ENCODE measurements at places on chromosomes 7 and 10.
A peak's percentile ranks its signal among the peaks of the same experiment; 100 is the strongest.

DNA sequence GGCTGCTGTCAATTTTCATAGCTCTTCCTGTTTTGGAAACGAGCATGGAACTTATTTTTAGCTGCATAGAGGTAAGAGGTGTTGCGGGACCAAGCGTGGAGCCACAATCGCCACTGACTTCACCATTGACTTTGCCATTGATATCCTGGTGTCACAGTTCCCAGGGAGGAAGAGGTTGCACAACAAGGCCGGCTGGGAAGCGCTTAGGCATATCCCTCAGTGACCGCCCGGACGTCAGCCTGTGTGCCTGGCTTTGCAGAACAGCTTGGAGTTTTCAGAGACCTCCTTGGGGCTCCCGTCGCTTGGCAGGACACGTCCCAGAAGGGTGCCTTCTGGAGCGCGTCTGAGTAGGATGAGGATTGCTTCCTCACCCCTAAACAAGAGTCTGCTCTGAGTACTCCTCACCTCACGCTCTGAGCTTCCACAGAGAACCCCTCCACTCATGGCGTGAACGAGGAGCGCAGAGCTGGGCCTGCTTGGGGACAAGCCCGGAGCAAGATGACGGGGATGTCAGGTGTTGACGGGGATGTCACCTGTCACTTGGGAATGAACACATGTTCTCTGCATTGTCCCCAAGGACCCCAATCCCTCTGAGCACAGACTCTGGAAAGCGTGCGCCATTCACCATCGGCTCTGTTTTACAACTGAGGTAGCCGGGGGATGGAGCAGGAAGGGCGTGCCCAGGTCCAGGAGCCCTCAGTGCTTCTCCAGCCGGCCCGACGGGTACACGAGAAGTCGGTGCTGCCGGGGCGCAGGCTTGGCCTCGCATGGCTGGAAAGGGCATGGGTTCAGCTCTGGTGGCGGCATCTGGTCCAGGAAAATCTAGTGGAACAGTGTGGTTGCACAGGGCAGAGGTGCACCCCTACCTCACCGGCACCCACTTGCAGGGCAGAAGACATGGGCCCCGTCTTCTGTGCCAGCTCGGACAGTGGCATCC, 192.3 kb upstream of the SHH start:
- DNase-seq = no peak

- DNase-seq = no peak
These were observed 9.5 kb upstream of the HMX3 start for GRCh38 chr10:123126246-123126645.

GRCh38 chr10:112838784-112839481, 111.1 kb upstream of the TCF7L2 start:
- no peak for DNase-seq

DNA sequence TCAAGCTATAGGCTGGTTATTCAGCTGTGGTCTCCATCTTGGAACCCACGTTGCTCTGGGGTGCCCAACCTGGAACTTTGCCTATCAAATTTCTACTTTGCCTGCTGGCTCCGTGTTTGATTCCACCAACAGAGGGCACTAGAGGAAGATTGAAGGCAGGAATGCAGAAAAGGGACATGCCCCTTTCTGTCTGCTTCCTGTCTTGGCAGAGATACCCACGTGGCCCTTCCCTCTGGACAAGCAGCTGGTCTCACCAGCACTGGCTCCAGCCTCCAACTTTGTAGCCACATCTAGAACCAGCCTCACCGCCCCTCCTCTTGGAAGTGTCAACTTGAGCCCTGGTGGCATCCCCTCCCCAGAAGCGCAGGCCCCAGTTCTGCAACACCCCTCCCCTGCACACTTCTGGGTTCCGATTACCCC, 52.1 kb upstream of the ZNF438 start:
- peak; percentile 39 for DNase-seq

GRCh38 chr7:93476491-93477344, 97.8 kb downstream of the CALCR start:
- DNase-seq = no peak

DNA sequence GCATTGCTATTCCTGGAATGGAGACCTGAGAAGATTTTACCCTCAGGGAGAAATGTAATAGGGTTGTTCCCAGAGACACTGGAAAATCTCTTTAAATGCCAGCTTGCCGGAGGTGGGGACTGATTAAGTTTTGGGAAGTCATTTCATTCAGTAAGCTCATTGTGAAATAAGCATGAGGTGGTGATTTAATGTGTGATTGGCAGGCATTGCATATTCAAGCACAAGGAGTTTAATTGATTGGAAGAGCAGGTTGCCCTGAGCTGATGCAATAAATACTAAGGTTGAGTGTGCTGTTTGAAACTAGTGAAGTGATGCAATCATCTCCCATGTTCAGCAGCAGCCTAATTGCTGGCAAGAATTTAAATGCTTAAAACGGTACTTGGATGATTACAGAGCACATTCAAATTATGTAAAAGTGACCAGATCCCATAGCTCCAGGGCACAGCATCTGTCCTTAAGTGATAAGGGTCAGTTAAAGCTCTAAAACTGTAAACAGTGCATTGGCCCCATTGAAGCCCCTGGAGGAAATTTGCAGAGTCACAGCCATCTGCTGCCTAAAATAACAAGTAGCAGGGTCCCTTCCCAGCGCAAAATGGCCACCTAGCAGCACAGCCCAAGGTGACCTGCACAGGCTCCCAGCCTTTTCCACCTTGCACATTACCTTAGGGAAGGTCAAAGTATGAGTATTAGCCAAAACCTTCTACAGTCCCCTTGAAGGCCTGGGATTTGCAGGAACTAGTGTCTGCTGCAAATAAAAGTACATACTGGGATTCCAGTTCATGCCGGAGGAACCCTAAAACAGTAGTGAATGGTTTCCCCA, 92.1 kb downstream of the CCDC71L start:
- DNase-seq = peak; percentile 25

- no peak for DNase-seq
These were observed 75.8 kb downstream of the LSMEM1 start for GRCh38 chr7:112556633-112557032.

DNA sequence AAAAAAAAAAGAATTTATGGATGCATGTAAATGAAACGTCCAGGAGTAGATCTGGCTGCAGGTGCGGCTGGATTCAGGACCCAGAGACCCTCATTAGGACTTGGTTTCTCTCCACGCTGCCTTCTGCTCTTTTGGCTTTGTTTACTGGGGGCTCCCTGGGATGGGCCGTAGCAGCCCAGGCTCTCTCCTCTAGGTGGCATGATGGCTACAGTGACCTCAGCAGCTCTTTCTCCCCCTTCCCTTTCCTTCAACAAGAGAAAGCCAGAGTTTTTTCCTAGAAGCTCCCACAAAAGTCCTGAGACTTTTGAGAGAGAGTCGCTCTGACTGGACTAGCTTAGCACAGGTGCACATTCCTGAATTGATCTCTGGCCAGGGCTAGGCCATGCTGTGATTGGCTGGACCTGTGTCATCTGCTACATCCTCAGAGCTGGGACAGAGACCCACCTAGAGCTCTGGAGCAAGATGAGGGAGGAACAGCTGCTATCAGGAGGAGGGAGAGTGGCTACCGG, 67.8 kb upstream of the PDCD4 start:
- peak; percentile 58 for DNase-seq

GRCh38 chr10:48389272-48389671, 82.8 kb downstream of the MAPK8 start:
- no peak for DNase-seq

GRCh38 chr10:3548702-3549101, 236.3 kb downstream of the KLF6 start:
- DNase-seq = no peak

DNA sequence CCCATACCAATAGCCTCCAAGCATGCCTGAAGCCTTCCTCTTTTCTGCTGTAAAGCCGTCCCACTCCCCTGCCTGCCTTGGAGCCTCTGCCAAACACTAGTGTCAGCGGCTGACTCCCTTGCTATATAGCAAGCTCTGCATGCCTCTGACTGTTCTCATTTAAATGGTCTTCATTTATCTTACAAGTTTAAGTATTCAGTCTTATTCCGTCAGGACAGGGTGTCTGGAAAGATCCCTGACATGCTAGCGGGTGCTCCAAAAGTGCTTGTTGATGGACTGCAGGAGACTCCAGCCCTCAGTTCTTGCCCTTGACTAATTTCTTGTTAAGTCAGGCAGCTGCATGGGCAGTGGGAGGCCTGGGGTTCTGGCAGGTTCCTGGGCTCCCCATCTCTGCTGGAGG, 298.7 kb downstream of the GFRA1 start:
- DNase-seq = no peak

- no peak for DNase-seq
These were observed 86.1 kb upstream of the NPY start for GRCh38 chr7:24197852-24198251.

DNA sequence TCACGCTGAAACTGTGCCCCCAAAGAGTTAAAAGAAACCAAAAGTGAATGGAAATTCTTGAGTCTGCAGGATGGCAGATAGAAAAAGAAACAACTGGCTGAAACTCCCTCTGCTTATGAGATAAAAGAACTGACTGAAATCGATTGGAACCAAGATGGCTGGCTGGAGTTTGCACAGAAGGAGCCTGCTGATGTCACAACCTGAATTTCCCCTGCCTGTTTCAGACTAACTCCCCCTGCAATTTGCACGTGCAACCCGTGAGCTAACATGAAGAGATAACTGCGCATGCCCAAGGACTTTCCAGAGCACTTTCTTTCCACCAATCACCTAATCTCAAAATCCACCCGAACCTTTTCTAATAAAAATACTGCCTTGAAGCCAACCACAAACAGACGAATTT, 435.5 kb downstream of the CALN1 start:
- DNase-seq = no peak

- DNase-seq = peak; percentile 9
These were observed 3.8 kb downstream of the CDK6 start for GRCh38 chr7:92832534-92833023.

DNA sequence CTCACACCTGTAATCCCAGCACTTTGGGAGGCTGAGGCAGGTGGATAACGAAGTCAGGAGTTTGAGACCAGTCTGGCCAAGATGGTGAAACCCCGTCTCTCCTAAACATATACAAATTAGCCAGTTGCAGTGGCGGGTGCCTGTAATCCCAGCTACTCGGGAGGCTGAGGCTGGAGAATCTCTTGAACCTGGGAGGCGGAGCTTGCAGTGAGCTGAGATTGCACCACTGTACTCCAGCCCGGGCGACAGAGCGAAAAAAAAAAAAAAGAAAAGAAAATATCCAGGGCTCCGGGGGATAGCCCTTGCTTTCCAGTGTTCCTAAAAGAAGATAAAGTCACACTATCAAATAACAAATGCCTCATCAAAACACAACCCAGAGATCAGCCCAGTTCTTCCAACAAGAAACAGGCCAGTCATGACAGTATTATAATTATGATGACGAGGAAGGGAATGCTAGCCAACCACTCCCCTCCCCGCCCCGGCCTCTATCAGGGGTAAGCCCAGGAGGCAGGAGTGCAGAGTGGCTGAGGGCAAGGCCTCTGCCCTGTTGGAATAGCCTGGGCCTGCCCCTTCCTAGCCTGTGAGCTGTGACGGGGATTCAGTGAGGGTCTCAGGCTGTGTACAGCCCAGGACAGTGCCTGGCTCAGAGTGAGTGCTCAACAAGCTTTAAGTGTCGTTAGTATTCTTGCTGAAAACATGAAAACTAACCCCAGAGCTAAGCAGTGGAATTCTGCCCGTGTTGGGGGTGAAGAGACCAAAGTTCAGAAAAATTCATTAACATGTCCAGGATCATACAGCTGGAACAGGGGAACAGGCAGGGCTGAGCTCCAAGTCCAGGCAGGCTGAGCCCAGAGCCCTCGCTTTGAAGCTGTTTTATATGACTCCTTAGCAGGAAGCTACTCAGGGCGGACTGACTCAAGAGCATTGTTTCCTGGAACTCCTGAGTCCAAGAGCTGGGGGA, 54.3 kb downstream of the FAM241B start:
- no peak for DNase-seq

GRCh38 chr10:114544045-114544659, 113.9 kb downstream of the ABLIM1 start:
- DNase-seq = no peak

DNA sequence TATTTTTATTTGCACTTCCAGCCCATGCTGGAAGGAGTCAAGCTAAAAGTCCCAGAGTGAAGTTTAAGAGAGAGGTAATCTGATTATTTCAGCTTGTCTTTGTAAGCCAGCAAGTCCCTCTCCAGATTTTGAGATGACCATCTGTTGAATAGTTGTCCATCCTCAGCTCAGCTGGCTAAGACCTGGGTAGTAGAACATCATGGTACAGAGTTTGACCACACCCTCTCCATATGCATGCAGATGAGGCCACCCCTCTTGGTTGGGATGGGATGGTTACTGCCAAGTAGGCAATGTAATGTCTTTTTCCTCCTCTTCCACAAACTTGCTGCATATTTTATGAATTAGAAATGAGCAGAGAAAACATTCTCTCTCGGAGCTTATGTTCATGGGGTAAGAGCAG, 639.8 kb downstream of the SORCS3 start:
- DNase-seq = no peak

- DNase-seq = no peak
These were observed 42.7 kb downstream of the MMRN2 start for GRCh38 chr10:86914734-86915133.

- no peak for DNase-seq
These were observed 62.4 kb upstream of the WAPL start for GRCh38 chr10:86583983-86584382.

DNA sequence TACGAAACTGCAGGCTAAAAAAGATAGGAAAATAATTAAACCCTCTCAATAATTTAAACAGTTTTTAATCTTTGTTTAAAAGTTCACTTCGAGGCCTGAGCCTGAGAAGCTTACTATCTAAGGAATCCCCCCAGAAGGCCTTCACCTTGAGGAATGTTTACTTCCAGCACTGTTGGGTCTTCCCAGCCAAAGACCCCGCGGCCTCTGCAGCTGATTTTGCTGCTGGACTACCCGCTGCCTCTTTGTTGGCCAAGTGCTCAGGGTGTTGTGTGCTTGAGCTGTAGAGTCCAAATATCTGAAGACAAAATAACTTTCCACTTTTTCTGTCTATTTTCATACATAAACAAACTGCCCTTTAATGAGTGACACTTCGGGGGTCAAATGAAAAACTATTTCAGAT, 292.7 kb downstream of the GLRX3 start:
- DNase-seq = no peak

- no peak for DNase-seq
These were observed 39.2 kb downstream of the ENO4 start for GRCh38 chr10:116888380-116889055.

GRCh38 chr7:19145434-19146115, 354 bp upstream of the FERD3L start:
- DNase-seq = no peak

All from HEK293T (cell line).